ENCODE measurements at places on chromosomes 12 and 14.

GRCh38 chr14:79852950-79853744 lies 358.2 kb downstream of the DIO2 start:
- DNase-seq, result no peak

- no peak for DNase-seq
These were observed 425.0 kb upstream of the SOX5 start for GRCh38 chr12:24374452-24374851.

DNA sequence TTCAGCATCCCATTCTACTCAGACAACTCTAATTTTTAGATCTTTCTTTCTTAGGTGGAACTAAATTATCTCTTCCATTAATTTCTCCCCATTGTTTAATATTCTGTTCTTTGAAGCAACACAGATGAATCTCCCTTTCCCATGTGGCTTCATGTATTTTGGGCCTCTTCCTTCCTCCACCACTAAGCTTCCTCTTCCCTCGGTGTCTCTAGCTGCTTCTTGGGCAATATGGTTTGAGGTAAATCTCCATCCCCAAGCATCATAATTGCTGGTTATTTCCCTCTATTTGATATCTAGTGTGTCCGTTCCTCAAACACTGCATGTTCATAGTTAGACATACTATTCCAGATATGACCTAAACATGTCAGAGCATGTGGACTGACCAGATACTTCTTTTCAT lies 119.2 kb downstream of the PELI2 start:
- no peak for DNase-seq

DNA sequence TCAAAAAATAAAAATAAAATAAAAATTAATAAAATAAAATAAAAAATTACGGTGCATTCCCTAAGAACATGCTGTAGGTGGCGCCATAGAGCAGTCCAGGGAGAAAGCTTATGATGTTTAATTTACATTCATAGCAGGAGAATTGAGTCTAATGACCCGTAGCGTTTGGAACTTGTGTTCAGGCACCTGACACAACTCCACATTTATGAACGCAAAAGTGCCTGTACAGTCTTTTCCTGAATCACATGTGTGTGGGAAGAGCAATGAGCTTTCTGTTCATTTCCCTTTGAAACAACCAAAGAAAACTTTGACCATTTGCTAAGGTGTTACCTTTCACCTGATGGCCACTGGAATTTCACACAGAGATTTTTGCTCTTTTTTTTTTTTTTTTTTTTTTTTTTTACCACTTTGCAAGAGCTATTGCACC lies 60.6 kb upstream of the KCNA1 start:
- no peak for DNase-seq

- DNase-seq, result no peak
These were observed 67.4 kb downstream of the ADGRD1 start for GRCh38 chr12:131021154-131021541.

GRCh38 chr12:40668099-40668529 lies 24.1 kb upstream of the CNTN1 start:
- no peak for DNase-seq

DNA sequence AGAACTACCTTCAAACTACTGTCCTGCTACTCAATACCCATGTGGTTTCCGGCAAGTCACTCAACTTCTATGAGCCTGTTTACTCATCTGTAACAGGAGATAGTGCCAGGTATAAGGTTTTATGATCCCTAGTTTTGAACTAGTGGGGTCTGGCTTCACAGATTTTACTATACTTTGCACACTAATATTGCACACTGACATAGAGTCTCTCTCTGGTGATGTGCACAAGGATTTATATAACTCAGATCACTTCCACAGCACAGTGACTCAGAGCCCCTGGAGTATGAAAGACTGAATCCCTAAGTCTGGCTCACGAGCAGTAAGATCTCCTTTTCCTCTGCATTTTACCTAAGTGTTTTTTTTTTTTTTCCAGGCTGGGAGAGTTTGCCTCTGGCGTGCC lies 69.7 kb upstream of the SLC38A2 start:
- no peak for DNase-seq

GRCh38 chr12:108375986-108376663 lies 37.0 kb upstream of the CMKLR1 start:
- DNase-seq, result no peak

GRCh38 chr12:52093346-52093745 lies 13.8 kb downstream of the SMIM41 start:
- DNase-seq, result no peak

- DNase-seq, result no peak
These were observed 2.5 kb downstream of the SSPN start for GRCh38 chr12:26197832-26198231.

GRCh38 chr14:90605430-90605829 lies 208.6 kb downstream of the CALM1 start:
- no peak for DNase-seq

- DNase-seq, result no peak
These were observed 275.0 kb downstream of the AKAP6 start for GRCh38 chr14:32603992-32604565.

DNA sequence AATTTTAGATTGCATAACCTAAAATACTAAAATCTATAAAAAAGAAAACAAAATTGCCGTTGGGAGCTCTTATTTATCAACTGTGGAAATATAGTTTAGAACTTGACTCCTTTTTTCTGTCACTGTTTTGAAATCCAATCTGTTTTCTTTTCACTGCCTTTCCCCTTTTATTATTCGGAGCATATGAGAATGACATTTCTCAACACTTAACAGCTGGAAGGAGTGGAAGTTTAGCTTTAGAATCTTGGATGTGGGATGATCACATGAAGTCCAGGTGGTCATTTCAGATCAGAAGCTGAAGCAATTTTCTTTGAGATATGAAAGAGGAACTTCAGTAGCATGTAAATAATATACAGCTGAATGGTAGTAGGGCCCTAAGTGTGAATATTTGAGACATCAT lies 16.7 kb downstream of the TRHDE start:
- no peak for DNase-seq

DNA sequence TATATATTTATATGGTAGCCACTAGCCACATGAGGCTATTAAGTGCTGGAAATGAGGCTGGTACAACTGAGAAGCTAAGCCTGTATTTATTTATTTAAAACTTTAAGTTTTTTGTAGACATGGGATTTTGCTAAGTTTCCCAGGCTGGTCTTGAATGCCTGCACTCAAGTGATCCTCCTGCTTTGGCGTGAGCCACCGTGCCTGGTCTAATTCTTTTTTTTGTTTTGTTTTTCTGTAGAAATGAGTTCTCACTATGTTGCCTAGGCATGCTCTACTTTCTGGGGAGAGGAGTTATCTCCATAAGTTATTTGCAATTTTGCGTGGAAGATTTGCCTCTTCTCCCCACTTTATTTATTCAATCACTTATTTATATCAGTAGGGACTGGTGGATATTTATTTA lies 4.8 kb upstream of the SNRNP35 start:
- DNase-seq, result no peak

DNA sequence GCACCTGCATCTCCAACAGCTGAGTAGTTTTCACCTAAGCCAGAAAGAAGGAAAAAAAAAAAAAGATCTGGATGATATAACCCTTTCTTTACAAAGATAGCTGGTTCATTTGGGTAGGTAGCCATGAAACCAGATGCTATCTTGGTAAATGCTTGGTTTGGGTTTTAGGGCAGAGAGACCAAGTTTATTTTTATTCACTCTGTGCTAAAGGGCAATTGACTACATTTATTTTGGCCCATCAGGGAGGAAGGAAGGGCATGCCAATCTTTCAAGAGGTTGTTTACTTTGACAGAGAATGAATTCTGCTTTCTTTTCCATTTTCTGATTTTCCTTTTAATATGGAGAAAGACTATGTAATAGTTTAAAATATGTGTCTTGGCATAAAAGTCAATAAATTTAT lies 91.0 kb downstream of the NTN4 start:
- no peak for DNase-seq

DNA sequence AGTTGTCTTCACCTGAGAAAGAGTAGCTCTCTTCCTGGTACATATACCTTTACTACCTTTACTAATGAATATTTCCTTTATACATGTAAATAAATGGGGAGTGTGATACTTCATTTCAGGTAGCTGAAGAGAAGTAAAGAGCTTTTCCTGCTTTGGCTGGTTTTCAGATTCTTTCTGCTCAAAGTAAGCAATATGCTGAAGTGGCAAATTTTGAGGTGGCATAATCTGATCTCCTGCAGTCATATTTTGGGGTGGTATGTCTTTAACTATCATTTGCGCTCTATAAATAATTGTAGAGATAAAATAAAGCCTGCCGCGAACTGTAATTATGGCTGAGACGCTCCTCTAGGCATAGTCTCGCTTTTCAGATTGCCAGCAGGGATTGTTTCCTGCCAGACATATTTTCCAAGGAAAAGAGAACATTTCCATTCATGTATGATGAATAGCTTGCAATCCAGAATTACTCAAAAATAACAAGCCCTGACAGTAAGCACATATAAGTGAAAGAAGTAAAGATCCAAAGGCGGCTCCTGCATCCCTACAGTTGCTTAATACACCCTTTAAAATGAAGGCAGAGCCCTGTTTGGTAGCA lies 200.7 kb downstream of the C12orf50 start:
- no peak for DNase-seq

DNA sequence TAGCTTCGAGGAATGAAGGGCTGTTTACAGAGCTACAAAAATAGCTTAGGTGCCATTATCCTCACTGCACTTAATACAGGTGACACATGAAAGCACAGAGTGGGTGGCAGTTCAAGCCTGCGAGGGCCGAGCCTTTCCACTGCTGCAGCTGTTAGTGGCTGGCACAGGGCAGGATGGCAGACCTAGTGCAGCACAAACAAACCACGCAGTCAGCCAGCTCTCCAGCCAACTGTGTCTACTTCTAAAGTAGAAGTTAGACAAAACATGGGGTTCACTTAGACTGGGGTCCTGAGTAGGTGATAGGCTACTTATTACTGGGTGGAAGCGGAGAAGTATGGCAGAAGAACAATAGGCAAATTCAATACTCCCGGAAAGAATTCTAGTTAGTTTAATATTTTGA lies 95.4 kb downstream of the DUSP16 start:
- DNase-seq, result no peak

- DNase-seq, result no peak
These were observed 28.3 kb downstream of the TMEM120B start for GRCh38 chr12:121740847-121741246.

GRCh38 chr12:124454352-124454725 lies 113.1 kb downstream of the NCOR2 start:
- no peak for DNase-seq

GRCh38 chr12:27973487-27973890 lies 956 bp upstream of the PTHLH start:
- no peak for DNase-seq
